ENCODE measurements at places on chromosomes 5 and 9.
A peak's percentile ranks its signal among the peaks of the same experiment; 100 is the strongest.

DNA sequence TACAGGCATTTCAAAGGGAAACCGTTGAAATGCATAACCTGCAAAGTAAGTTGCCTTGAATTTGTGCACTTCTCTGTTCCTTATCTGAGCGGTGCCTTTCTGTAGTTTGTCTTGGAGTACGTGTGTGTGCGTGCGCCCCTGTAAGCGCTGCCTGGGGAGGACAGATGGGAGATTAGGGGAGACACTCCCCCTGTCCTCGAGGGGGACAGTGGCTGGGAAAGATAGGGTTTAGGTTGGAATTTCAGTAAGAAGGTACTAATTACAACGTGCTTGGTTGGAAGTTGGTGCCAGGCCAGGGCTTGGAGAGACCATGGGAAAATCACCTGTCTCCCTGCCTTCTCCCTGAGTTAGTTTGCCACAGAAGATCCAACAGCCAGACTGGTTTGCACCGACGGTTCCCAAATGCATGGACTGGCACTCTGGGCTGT, 73.2 kb downstream of the PIK3R1 start:
- DNase-seq: no peak

- DNase-seq: no peak
Measured at GRCh38 chr5:158273035-158273434, 414.1 kb upstream of the CLINT1 start.

DNA sequence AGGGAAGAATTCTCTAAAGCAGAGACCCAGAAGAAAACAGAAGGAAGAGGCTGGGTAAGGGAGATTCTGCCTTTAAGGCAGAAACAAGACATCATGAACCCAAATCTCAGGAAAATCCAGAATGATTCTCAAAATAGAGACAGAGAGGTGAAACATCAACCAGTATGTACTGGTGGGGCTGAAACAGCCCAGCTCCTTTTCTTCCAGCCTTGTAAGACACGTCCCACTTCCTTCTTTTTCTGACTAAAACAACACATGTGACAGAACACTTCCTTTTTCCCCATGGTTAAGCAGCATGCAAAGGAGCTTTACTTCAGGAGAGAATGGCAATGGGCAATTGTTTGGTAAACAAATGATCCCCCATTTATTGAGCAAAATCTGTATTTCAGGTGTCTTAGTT, 230.8 kb upstream of the NR4A3 start:
- DNase-seq: no peak

GRCh38 chr5:132905938-132906337, 32.5 kb downstream of the LEAP2 start:
- no peak for DNase-seq

GRCh38 chr5:81950996-81951395, 20.8 kb upstream of the ATG10 start:
- DNase-seq: no peak

GRCh38 chr9:23563517-23563916, 262.5 kb downstream of the ELAVL2 start:
- DNase-seq: no peak

DNA sequence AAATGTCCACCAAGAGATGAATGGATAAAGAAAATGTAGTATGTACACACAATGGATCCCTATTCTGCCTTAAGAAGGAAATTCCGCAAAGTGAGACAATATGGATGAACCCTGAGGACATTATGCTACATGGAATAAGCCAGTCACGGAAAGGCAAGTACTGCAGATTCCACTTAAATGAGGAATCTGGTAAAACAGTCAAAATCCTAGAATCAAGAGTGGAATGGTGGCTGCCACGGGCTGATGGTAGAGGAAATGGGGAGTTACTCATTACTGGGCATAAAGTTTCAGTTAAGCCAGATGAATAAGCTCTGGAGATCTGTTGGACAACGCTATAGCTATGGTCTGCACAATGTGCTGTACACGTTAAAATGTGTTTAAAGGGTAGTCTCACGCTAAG, 47.2 kb downstream of the STK10 start:
- no peak for DNase-seq

DNA sequence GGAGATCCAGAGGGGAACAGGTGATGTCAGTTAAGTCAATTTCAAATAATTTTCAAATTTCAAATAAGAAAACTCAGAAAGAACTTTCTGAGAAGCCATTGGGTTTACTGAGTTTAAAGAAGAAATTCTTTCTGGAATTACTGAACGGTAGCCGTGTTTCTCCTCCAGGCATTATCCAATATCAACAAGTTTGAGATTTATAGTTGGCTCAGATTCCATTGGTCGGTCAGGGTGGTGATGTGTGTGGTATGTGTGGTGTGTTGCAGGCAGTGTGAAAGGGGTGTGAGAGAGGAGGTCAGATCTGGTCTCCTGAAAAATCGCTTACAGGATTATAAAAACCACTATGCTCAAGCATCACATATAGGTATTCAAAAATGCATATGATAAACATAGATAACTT, 60.1 kb downstream of the PDE4D start:
- DNase-seq: no peak

DNA sequence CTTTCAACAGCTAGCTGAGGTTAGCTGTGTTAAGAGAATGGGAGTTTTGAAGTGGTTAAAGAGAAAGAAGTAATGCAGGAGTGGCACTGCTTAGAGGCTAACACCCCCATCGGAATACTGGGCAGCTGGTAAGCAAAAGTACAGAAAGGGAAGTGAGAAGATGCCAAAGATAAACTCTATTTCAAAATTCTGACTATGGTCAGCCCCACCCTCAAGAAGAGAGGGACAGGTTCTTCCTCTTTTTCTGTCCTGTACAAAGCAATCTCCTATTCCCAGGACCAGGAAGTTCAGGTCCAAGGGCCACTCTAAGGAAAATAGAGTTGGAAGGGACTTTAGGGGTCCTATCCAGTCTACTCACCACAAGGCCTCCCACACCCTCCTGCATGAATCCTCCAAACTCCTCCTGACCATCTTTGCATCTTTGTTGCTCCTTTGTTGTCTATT, 45.9 kb upstream of the JAK2 start:
- no peak for DNase-seq

GRCh38 chr5:42949348-42950115, 90.6 kb downstream of the ANXA2R start:
- DNase-seq: peak; percentile 42

DNA sequence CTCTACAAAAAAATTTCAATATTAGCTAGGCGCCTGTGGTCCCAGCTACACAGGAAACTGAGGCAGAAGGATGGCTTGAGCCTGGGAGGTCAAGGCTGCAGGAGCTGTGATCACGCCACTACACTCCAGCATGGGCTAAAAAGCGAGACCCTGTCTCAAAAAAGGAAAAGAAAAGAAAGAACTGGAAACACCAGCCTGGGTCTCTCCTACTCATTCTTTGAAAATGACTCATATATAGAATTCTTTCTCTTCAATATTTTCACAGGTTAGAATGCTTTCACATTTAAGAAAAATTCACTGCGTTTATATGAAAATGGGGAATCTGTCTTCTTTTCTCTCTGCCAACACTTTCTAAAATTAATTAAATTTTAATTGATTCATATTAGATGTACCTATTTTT, 115.6 kb downstream of the TRPM6 start:
- DNase-seq: no peak

GRCh38 chr9:110650991-110651411, 17.6 kb upstream of the MUSK start:
- no peak for DNase-seq

DNA sequence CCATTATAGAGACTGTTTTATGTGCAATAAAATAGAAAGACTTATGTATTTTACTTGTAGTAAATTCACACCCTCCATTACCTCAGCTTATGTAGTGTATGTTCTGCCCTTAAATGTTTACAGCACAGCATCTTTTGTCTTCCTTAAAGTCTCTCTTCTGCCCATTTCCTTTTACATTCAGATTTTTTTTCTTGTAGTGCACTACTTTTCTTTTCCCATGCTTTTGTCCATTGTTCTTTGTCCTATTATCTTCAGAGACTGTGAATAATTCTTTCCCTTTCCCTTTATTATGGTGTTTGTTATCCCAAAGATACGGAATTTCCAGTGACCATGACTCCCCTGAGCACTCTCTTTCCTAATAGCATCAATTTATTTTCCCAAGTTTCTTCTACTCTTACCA, 66.1 kb upstream of the TYRP1 start:
- DNase-seq: no peak

DNA sequence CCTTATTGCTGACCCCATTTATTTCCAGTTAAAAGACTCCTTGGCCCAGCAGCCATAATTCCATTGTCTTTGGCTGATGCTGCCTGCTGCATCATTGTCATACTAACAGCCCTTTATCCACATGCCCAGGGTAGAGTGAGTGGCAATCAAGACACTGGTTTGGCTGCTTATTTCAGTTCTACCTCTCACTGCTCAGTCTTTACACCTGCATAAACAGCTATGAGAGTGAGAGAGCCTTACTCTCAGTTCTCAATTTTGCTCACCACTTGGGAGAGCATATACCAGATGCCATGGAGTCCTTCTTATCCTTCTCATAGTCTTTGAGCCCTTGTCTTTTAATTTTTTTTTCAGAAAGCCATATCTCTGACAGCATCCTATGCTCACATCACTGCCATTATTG, 596.9 kb upstream of the CYLC2 start:
- no peak for DNase-seq

- DNase-seq: no peak
Measured at GRCh38 chr9:86867804-86868313, 79.4 kb downstream of the GAS1 start.

DNA sequence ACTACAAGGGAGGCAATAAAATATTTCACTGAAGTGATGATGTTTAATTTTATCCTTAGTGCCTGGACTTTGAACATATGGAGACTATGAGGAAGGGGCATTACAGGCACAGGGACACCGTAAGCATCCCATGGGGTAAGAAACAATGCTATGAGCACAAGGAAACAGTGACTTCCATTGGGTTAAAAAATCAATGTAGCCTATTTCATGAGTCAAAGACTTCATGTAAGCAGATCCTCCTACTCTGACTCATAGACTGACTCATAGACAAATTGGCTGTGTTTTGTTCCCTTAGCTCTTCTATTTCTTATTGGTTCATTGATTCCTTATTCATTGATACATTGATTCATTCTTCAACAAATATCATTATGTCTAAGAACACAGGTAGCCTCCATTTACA, 351.0 kb downstream of the PRELID2 start:
- DNase-seq: no peak

DNA sequence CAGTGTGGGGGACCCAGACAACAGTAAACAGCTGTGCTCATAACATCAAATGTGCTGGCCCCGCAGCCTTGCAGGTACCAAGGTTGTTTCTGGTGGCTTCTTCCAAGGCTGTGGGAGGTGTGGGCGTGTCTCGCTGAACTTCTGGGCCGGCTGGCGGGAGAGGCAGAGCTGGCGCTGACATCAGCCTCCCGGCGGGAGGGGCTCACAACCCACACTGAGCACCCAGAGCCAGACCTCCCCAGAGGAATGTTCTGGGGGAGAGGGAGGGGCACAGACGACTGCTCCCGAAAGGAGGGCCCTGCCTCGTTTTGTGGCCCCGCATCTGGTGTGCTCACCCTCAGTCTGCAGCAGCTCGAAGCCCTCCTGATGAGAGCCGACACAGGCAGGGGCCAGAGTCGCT, 6.9 kb upstream of the SLC12A7 start:
- peak; percentile 88 for DNase-seq

GRCh38 chr9:78320030-78320693, 23.2 kb downstream of the PSAT1 start:
- DNase-seq: no peak

DNA sequence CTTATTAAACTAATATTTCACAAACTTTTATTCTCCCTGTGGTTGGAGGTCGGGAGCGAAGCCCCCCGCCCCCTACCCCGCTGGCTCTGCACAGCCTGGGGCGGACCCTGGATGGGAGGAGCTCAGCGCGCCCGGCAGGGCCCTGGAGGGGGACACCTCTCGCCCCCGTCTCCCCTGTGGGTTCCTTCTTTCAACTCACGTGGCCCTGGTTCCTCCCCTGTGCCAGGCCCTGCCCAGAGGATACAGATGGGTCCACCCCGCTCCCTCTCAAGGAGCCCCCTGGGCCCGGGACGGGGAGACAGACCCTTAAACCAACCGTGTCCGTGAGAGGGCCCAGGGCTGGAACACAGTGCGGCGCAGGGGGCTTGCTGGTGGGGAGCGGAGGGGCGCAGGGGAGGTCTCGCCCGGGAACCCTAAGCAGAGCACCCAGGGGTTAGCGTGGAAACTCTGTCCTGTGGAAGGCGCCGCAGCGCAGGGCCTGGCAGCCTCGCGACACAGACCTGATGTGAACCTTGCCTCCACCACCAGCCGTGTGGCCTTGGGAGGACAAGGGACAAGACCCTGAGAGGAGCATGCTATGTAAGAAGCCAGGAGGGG, 103.7 kb upstream of the MVB12B start:
- no peak for DNase-seq

All from mucosa of gallbladder (tissue), 1 donor.